ENCODE measurements at places on chromosomes 12 and 14.

DNA sequence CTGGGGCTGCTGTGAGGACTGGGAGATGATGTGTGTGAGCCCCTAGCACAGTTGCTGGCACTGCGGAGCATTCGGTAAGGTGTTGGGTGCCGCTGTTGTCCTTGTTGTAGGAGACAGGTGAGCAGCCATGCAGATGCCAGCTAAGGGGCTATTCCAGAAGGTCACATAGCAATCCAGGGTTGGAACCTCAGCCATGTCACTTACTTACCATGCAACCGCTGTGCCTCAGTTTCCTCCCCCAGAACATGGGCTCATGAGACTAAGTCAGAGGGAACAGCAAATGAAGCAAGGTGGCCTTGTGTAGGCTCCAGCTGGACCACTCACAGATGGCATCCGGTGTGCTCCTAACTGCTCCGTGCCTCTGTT, 13.2 kb downstream of the DTX1 start:
- DNase-seq = no peak

DNA sequence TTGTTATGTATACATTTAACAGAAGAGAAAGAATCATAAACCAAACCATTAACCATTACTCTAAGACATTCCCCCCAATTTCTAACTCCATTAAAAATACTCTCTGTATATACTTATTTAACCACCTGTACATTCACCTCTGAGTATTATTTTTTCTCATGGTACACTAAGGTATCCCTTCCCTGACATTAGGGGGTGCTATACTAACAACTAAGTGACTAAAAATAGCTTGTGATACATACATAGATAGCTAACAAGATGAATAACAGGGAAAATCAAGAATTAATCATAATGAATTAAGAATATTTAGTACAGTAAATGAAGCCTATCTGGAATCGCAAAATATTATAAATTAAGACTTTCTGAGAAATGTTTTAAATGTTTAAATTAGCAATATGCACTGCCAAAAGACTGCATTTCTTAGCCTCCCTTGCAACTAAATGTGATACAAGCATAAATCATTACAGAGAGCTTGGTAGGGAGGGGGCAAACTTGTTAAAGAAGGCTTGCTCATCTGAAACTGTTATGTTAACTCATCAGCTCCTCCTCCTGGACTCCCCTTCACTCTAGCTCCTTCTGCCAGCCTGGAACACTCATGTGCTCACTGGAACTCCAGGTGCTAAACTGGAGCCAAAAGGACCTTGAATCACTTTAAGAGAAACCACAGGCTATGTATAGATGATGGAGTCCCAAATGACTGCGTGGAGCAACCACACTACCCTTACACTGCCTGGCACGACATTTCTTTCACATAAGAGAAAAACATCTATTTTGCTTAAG, 14.9 kb downstream of the C2CD5 start:
- DNase-seq = no peak

DNA sequence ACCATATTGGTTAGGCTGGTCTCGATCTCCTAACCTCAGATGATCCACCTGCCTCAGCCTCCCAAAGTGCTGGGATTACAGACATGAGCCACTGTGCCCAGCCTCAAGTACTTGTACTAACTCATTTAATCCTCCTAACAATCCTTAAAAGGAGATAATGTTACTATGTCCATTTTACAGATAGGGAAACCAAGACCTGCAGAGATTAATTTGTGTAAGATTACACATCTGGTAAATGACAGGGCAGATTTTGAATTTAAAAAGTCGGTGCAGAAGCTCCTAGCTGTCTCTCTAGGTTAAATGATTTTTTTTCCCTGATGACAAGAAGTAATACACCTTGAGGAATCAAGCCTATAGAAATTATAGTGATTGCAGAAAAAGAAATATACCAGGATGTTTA, 13.7 kb upstream of the HECTD1 start:
- no peak for DNase-seq

DNA sequence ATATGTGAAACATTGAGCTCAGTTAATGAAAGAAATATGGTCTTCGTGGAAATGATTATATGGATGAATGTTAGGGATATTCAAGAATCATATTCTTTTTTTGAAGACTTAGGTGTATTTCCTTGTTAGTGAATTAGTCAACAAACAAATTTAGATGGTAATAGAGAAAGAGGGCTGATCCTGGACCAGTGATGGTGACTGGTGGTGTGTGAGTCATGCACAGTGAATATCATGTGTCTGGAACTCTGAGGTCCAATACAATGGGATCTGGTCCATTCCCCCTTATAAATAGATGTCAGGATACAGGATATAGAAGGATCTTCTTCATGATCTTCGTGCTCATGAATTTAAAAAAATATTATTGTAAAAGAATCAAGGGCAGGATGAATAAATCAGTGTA, 64.4 kb upstream of the RTL1 start:
- no peak for DNase-seq

DNA sequence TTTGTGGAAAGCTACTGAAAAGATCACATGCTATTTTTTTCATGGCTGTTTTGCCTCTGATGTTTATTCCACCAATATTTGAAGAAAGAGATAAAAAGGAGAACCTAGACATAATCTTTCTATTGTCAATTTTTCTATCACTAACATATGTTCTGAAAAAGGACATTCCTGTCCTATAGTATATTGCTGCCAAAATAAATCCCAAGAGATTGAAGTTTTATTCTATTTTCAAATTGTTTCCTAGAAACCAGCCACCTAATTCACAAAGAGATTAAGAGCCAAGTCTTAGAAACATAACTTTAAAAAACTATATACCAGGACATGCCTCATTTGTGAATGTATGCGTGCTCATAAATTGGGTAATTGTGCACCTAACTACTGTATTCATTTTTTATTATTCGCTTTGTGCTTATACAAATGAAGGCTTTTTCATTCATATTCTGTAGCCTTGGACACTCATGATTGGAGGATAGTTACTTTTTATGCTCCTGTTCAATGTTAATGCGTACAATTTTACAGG, 200.7 kb downstream of the FUT8 start:
- DNase-seq = no peak

DNA sequence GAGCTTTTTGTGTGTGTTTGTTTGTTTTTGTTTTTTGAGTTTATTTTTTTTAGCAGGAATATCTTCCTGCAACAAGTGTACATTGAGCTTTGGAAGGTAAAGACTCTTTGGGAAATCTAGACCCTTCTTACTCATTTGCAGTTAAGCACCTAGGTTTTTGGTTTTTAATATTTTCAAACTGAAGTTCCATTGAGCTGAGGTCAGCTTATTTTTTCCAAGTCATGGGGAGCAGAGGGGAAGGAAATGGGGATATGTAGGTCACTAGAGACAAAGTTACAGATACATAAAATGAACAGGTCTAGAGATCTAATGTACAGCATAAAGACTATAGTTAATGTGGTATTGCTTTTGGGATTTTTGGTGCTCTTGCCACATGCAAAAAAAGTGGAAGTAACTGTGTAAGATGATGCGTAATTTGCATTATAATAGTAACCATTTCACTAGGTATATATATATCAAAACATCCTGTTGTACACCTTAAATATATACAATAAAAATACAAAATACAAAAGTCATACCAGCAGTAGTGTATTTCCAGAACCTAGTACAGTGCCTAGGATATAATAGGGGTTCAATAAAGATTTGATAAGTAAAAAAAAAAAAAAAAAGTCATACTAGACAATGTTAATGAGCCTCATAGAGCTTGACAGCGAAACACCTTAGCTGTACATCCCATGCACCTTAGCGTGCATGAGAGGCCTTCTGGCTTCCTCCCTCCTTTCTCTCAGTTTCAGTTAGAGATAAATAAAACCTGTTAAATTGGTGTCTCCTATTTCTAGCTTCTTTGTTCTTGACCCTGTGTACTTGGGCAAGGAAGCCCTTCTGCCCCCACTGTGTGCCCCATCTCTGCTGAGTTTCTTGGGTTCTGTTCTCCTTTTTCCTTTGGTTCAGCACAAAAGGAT, 22.7 kb downstream of the CGRRF1 start:
- no peak for DNase-seq

- no peak for DNase-seq
Measured at GRCh38 chr12:6526766-6527525, 7.4 kb upstream of the GAPDH start.

DNA sequence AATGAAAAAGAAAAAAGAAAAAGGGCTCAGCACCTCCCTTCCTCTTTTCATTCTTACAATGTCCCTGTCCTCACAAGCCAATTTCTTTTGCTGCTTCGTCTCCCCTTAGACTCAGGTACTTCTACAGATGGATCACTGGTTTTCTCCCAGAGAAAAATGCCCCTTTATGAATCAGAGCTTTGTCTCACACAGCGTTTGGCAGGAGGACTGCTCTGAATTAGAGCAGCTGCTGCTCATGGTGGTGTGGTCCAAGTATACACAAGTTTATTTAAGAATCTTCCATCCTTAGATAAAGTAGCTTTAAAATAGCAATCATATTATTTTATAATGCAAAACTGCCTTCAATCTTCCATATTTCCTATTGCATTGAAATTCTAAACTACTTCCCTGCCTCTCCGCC, 80.3 kb downstream of the SLC8A3 start:
- DNase-seq = no peak

GRCh38 chr12:2775431-2775830, 19.3 kb upstream of the FKBP4 start:
- DNase-seq = no peak

DNA sequence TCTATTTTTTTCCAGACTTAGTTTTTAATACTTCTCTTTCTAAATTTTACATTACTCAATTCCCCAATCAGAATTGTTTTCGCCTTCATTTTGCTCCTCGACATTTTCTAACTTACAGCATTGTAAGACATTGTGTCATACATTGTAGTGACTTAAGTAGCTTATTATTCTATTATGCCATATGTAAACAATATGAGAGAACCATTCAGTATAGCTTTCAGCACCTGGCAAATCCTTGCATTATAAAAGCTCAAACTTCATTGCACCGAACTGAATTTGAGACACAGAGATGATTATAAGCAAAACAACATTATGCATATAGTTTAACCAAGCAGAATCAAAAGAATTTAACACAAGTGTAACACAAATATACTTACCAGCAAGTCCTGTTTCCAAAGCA, 46.8 kb downstream of the EXOC5 start:
- no peak for DNase-seq

DNA sequence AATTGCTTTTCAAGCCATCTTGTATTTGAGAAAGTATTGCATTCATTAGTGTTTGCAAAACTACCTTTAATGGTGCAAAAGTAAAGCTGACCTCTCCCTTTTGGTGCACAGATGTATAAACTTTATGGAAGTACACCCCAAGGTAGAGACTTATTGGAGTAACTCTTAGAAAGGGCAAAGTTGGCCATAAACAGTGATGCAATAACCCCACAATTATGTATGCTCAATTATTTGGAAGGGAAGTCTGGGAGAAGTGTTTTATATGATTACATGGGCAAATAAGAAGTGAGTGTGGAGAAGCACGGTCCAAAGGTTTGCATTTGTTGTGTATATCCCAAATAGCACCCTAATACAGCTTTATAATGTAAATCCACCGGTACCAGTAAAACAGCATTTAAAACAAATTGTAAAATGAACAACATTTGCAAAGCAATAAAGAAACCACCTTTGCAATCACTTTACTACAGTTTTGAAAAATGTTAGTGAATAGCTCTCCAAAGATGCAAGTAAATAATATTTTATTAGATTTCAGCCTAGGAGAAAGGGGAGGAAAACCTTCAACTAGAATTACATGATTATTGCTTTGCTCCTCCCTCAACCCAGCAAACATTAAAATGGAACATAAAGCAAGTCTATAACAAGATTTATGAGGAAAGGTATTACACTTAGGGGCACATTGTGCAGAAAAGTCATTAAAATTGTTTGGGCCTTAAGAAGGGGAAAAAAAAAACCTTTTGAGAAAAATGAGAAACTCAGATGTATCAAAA, 70.5 kb downstream of the HMGA2 start:
- no peak for DNase-seq

GRCh38 chr14:64649383-64649998, 54.7 kb upstream of the PLEKHG3 start:
- no peak for DNase-seq

- DNase-seq = no peak
Measured at GRCh38 chr12:5033883-5034282, 9.8 kb upstream of the KCNA5 start.

GRCh38 chr14:89308232-89308959, 108.6 kb downstream of the FOXN3 start:
- no peak for DNase-seq

- no peak for DNase-seq
Measured at GRCh38 chr12:51592034-51592705, 1.1 kb downstream of the SCN8A start.

GRCh38 chr12:131221957-131222328, 268.2 kb downstream of the ADGRD1 start:
- DNase-seq = no peak

- DNase-seq = peak; percentile 95
Measured at GRCh38 chr14:99518441-99519346, 37.5 kb downstream of the CCNK start.

- no peak for DNase-seq
Measured at GRCh38 chr12:114820796-114821195, 136.8 kb upstream of the TBX3 start.

DNA sequence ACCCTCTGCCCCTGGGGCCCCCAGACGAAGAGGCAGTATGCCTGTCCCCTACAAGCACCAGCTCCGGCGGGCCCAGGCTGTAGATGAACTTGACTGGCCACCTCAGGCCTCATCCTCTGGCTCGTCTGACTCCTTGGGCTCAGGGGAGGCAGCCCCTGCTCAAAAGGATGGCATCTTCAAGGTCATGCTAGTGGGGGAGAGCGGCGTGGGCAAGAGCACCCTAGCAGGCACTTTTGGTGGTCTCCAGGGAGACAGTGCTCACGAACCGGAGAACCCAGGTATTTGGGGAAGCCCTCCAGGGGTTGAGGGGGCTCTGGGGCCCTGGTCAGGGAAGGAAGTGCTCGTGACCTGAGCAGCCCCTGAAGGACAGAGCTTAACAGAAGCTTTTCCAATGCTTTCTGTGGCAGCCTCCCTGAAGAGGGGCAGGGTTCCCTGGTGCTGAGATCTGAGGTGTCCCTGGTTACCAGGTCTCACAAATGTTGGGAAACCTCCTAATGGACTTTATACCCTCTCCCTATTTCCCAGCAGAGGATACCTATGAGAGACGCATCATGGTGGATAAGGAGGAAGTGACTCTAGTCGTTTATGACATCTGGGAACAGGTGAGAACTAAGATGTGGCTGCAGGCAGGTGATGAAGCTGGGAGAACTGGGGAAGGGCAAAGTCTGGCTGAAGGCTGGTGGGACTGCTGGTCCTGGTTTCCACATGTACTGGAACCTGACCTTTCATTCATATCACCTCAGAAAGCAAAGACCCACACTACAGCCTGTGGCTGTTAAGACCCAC, 1.9 kb downstream of the REM2 start:
- no peak for DNase-seq
